ENCODE measurements at places on chromosomes 4 and X. TPM values are rescaled to one million over a fixed set of nuclear protein-coding genes. Genes with fewer than 3 reads are reported as not detected.

Gene KLHL15
- 10.9 TPM for total RNA-seq

- no peaks in the 10 kb centered on the region for H3K4me1 ChIP-seq
- H3K36me3 ChIP-seq = no peaks in the 10 kb centered on the region
- no peak overlapping the region for H3K27ac ChIP-seq
- no peak for DNase-seq
Measured at GRCh38 chrX:33855251-33855650, 276.9 kb downstream of the FAM47A start.

GRCh38 chr4:173746424-173746823, 216.4 kb upstream of the HAND2 start:
- no peak overlapping the region for H3K4me3 ChIP-seq
- no peaks in the 10 kb centered on the region for H3K36me3 ChIP-seq
- peaks cover 30% of the 10 kb centered on the region for H3K4me1 ChIP-seq
- H3K27me3 ChIP-seq = no peaks in the 10 kb centered on the region
- DNase-seq = peak; percentile 55

- no peak overlapping the region for H3K27ac ChIP-seq
- no peak for DNase-seq
- no peaks in the 10 kb centered on the region for H3K27me3 ChIP-seq
- H3K4me3 ChIP-seq = no peak overlapping the region
- no peaks in the 10 kb centered on the region for H3K36me3 ChIP-seq
Measured at GRCh38 chr4:41043465-41043864, 170.9 kb downstream of the APBB2 start.

GRCh38 chr4:174926958-174927357, 8.8 kb downstream of the ADAM29 start:
- H3K27me3 ChIP-seq = no peaks in the 10 kb centered on the region
- no peak overlapping the region for H3K4me3 ChIP-seq
- H3K4me1 ChIP-seq = no peaks in the 10 kb centered on the region
- H3K36me3 ChIP-seq = no peaks in the 10 kb centered on the region
- no peak overlapping the region for H3K27ac ChIP-seq

GRCh38 chrX:139113708-139114107, 402.2 kb upstream of the FGF13 start:
- H3K36me3 ChIP-seq = no peaks in the 10 kb centered on the region
- DNase-seq = peak; percentile 47
- H3K4me1 ChIP-seq = peaks cover 16% of the 10 kb centered on the region
- H3K27ac ChIP-seq = peak overlapping the region; percentile 52
- H3K4me3 ChIP-seq = no peak overlapping the region

DNA sequence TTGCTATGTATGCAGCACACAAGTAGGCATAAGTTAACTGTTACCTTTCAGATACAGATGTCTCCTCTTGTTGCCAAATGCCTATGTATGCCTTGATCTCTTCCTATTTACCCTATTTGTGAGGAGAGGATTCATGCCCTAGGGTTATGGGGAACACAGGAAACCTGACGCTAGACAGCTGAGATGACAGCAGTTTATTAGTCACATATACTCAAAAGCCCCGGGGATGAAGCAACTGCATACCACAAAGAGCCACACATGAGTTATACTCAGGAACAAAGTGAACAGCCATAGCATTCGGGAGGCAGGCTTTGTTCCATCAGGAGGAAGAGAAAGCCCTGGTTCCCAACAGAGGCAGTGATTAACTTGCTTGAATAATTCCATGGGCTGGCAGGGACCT, 1011.7 kb upstream of the PCDH7 start:
- no peak overlapping the region for H3K27ac ChIP-seq
- no peaks in the 10 kb centered on the region for H3K27me3 ChIP-seq
- DNase-seq = peak; percentile 11
- H3K36me3 ChIP-seq = no peaks in the 10 kb centered on the region
- no peak overlapping the region for H3K4me3 ChIP-seq

GRCh38 chrX:21996872-21997455, 35.2 kb upstream of the PHEX start:
- DNase-seq = peak; percentile 71
- H3K4me1 ChIP-seq = no peaks in the 10 kb centered on the region
- peaks cover 4% of the 10 kb centered on the region for H3K36me3 ChIP-seq
- H3K27ac ChIP-seq = peak overlapping the region; percentile 62
- no peaks in the 10 kb centered on the region for H3K27me3 ChIP-seq

GRCh38 chr4:38745881-38746280, 36.9 kb downstream of the TLR10 start:
- no peak overlapping the region for H3K27ac ChIP-seq
- H3K36me3 ChIP-seq = no peaks in the 10 kb centered on the region
- no peaks in the 10 kb centered on the region for H3K4me1 ChIP-seq
- H3K4me3 ChIP-seq = no peak overlapping the region
- no peaks in the 10 kb centered on the region for H3K27me3 ChIP-seq

GRCh38 chrX:21972721-21973120, 32.2 kb downstream of the SMS start:
- no peak overlapping the region for H3K4me3 ChIP-seq
- H3K36me3 ChIP-seq = peaks cover 5% of the 10 kb centered on the region
- H3K4me1 ChIP-seq = no peaks in the 10 kb centered on the region
- peak; percentile 21 for DNase-seq

DNA sequence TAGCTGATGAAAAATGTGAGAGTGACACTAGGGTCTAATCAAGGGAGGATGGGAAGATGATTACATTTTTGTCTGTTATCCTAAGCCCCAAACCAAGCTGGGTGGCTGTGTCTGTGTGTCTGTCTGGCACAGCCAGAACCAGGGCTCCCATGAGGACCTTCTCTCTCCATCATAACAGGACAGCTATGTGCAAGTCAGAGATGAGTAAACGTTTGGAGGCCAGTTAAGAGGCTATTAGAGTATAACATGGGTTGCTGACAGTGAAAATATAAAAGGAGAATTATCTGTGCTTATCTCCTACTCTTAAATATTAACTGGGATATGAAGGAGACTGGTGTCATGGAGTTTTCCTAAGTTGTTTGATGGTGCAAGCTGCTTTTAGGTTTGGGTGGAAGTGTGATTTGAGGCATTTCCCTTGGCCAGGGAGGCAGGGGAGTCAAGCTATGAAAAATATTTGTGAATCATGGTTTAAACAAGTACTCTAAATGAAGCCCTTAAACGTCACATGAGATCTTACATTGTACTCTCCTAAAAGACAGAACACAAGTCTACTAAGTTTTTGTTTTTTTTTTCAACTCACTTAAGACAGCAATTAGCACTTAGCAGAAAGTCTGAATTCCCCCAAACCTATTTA, 156.2 kb downstream of the ENOX2 start:
- no peaks in the 10 kb centered on the region for H3K4me1 ChIP-seq
- no peak for DNase-seq
- H3K27ac ChIP-seq = no peak overlapping the region

GRCh38 chr4:183165376-183165775, 66.3 kb downstream of the WWC2 start:
- no peaks in the 10 kb centered on the region for H3K36me3 ChIP-seq
- H3K4me1 ChIP-seq = peaks cover 32% of the 10 kb centered on the region
- H3K4me3 ChIP-seq = no peak overlapping the region
- peak; percentile 67 for DNase-seq
- no peaks in the 10 kb centered on the region for H3K27me3 ChIP-seq
- peak overlapping the region; percentile 8 for H3K27ac ChIP-seq

DNA sequence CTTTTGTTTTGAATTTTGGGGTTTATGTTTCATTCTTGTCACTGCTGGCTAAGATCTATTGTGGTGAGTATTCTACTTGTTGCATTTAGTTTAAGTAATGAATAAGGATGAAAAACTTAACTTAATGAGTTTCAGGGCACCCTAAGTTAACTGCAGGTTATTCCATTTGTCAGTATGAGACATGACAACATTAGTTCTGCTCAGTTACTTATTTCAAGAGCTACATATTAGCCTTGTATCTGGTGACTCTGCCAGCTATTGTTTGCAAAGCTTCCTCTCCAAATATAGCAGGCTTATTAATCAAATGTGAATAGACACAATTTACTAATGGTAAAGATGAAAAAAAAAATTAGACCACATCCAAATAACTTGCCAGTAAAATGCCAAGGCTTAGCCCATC, 567.1 kb downstream of the IL15 start:
- no peaks in the 10 kb centered on the region for H3K4me1 ChIP-seq
- DNase-seq = no peak
- H3K4me3 ChIP-seq = no peak overlapping the region
- H3K27ac ChIP-seq = no peak overlapping the region

DNA sequence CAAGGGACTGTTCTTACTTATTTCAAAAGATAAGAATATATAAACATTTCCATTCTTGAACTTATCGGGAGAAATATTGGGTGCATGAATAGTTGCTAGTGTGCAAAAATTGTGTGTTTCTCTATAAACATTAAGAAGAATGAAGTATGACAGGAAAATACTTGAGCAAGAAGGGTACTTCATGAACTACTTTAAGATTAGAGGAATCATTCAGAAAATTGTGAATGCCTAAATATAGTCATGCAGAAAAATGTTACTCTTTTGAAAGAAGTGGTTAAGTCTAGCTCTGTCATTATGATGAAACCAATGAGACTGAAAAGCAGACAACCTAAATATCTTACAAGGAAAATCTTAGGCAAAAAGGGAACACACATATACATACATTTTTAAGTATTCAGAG, 207.8 kb upstream of the PCDH18 start:
- no peaks in the 10 kb centered on the region for H3K36me3 ChIP-seq
- no peak for DNase-seq
- H3K27me3 ChIP-seq = no peaks in the 10 kb centered on the region
- no peaks in the 10 kb centered on the region for H3K4me1 ChIP-seq

Data from A673 (cell line).